DMS79 treated with DMSO at 0.1 percent for 48 hours (cell line): ENCODE measurements at places on chromosomes 3 and 15.

- DNase-seq: no peak
These were observed 2.2 kb upstream of the CRTAP start for GRCh38 chr3:33111581-33111980.

DNA sequence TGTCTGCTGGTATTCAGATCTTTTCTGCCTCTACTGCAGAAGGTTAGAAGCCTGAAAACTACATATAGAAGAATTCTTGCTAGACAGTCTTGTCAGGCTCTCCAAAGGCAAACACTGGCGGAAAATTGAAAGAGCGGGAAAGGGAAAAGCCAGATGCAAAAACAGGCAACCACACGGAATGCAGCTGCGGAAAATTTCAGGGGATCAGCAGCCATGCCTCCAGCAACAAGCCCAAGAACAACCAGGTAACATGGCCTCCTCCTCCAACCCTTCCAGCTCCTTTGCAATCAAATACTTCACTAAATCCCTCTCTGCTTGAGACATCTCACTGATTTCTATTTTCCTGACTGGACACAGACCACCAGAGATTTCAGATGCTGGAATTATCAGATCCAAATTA is 9.6 kb downstream of the UBP1 start:
- DNase-seq: no peak

DNA sequence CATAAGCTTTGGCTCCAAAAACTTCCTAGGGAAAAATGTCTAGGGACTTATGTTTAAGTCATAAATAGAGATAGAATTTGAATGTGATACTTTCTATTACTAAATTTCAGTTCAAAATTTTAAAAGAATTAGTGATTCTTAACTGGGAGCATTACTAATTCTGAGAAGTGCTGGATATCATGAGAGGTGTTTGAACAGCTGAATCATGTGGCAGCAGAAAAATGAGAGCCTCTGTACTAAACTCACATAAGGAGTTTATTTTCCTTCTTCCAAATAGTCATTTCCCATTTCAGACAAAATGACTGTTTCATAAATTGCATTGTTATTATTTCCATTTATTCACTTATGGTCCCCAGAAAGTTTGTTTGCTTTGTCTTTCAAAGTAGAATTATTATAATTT is 62.7 kb downstream of the SLMAP start:
- no peak for DNase-seq

DNA sequence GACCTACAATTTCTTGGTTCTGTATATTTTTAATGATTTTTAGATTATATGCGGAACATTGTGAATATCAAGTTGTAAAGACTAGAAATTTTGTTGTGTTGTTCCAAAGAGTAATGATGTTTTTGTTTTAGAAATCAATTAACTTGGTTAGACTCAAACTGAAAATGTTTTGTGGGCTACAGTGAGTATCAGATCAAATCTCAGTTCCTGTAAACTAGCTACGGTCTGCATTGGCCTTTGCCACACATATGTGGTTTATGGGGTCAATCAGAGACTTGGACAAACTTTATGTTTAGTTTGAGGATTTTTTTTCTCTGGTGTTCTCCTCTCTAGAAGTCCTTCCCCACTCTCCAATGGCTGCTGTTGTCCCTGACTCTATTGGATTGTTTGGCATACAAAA is 308.0 kb upstream of the THRB start:
- no peak for DNase-seq

GRCh38 chr3:168072323-168072650 is 23.4 kb downstream of the GOLIM4 start:
- DNase-seq: no peak

GRCh38 chr3:67064105-67064504 is 66.0 kb downstream of the KBTBD8 start:
- no peak for DNase-seq
